ENCODE measurements at places on chromosomes 3 and 15.

DNA sequence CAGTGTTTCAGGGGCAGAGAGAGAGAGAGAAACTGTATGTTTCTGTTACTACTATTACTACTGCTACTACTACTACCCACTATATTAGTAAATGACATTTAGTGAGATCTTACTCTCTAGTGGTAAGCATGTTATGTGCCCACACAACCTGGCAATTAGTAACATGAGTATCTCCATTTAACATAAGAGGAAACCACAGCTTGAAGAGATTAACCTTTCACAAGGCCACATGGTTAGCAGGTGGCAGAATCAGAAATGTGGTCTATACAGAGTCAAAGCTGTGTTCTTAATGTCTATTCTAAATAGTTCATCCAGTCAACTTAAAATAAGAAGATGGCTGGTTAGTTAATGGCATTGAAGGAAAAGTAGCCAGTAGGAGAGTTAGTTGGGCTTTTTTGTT is 961.6 kb downstream of the MCTP2 start:
- DNase-seq, result no peak

GRCh38 chr3:45781271-45781670 is 15.1 kb downstream of the SLC6A20 start:
- DNase-seq, result no peak

GRCh38 chr15:63974021-63974420 is 72.3 kb downstream of the DAPK2 start:
- no peak for DNase-seq

GRCh38 chr3:99471353-99472323 is 166.8 kb upstream of the COL8A1 start:
- DNase-seq, result no peak

DNA sequence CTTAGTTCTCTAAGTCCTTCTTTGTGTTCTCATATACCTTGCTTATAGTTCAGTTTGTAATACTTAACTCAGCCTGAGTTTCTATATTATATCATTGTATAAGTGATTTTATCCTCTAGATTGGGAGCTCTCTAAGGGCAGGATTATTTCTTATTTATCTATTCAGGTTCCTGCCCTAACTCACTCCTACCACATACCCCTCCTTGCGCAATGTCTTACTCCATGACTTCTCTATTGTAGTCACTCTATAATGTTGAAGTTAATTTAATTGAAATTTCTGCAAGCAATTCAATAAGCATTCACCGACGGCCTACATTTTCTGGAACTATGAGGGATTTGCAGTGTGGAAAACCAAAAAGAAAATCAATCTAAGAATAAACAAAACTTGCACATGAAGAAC is 3.6 kb upstream of the OR5K4 start:
- no peak for DNase-seq
